Activated T-helper 2 cell treated with anti-CD3 and anti-CD28 coated beads, Interferon-gamma antibody, Interleukin-2, Interleukin-4, amounts not matched to agents 10 μg/mL and 5 μg/mL and 100 μg/mL, durations not matched to agents 14 hours and 24 hours and 36 hours (primary cell): ENCODE measurements at places on chromosomes 2 and 18. TPM values are rescaled to one million over a fixed set of nuclear protein-coding genes. Genes with fewer than 3 reads are reported as not detected.

Gene NLRC4
- 0.16 TPM in 1 of 2 replicates, not detected in the other for total RNA-seq

Gene SCG2
- 0.07 TPM in 1 of 2 replicates, not detected in the other for total RNA-seq

Gene STRADB
- 20.7 and 23.1 TPM in 2 replicates for total RNA-seq

Gene HOXD12
- total RNA-seq, result not detected in 2 replicates

GRCh38 chr2:171389780-171390179 is 44.0 kb downstream of the METTL8 start:
- peaks cover 31% of the 10 kb centered on the region for H3K36me3 ChIP-seq
- H3K4me1 ChIP-seq, result peaks cover 41% of the 10 kb centered on the region
- H3K4me3 ChIP-seq, result no peak overlapping the region
- no peak for DNase-seq
